Urinary bladder (tissue), 4 donors: ENCODE measurements at places on chromosomes 2 and 18. TPM values are rescaled to one million over a fixed set of nuclear protein-coding genes. Genes with fewer than 3 reads are reported as not detected.

GRCh38 chr18:37483221-37483971, 82.2 kb downstream of the CELF4 start:
- DNase-seq = no peak

- no peak for DNase-seq
These were observed 15.1 kb downstream of the DOCK10 start for GRCh38 chr2:225027061-225027762.

DNA sequence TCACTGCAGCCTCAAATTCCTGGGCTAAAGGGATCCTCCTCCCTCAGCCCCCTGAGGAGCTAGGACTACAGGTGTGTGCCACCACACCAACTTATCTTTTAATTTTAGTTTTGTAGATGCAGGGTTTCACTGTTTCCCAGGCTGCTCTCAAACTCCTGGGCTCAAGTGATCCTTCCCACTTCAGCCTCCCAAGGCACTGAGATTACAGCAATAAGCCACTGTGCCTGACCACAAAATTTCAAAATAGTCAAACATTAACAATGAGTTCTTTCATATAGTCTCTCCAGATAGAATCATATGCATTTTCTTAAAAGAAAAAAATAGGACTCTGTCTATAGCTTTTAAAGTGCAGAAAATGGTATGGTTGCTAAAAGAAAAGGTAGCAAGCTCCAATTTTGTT, 24.9 kb upstream of the PID1 start:
- no peak for DNase-seq

DNA sequence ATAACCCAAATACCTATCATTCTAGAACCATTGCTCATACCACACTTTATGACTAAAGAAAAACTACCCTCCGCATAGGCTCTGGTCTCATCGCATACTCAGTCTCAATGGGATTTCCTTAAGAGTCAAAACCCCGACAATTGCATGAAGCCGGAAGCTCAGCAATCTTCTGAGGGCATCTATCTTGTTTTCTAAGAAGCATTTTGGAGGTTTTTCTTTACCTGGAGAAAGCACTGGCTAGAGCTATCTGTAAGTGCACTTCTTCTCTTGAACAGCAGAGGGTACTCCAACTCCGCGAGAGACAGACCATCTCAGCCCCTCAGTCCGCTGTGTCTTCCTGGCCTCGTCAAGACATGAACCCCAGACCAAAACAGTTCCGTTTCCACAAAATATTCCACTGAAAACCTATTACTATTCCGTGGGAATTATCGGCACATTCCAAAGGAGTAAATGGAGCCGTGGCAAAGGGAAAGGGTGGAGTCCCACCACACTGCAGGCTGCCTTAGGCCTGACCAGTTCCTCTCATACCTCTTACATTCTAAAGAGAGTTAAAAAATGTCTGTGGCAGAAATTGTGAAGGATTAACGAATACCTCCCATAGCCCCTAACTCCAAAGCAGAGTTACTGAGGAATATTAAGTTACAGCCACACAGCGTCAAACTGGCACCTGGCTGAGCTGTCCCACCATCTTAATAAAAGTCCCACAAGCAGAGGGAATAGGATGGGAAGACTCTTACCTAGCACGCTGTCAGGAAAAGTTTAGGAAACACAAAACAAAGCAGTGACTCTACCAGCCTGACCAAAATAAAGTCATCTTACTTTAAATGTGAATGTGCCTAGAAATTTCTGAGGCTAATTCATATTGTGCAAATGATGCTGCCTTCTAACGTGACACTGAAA, 325.6 kb upstream of the VRK2 start:
- peak; percentile 13 for DNase-seq

DNA sequence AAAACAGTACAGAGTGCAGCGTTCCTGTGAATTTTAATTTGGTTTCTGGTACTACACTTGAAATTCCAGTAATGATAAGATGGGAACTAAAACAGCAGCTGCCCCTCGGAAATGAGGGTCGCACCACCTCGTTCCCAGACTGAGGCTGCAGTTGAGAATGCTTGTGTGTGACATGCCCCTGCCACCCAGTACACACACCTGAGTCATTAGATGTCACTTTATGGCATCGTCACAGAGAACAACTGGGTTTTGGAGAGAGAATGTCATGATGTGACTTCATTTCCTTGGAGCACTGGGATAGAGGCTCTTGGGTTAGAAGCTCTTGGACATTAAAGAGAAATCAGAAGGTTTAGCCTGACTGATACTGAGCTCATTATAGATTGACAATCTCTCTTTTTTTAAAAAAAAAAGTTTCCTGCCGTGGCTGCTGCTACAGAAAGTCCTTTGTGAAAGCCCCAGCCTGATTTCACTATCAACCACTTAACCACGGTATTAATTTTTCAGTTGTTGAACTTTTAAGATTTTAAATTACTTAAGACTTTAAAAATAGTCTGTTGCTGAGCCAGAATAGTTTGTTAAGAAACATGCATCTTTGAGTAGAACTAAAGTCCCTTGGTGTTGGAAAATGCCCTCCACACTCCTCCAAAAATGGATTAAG, 24.5 kb downstream of the BCL2L11 start:
- DNase-seq = no peak

- no peak for DNase-seq
These were observed 42.8 kb upstream of the SIGLEC15 start for GRCh38 chr18:45782662-45783061.

DNA sequence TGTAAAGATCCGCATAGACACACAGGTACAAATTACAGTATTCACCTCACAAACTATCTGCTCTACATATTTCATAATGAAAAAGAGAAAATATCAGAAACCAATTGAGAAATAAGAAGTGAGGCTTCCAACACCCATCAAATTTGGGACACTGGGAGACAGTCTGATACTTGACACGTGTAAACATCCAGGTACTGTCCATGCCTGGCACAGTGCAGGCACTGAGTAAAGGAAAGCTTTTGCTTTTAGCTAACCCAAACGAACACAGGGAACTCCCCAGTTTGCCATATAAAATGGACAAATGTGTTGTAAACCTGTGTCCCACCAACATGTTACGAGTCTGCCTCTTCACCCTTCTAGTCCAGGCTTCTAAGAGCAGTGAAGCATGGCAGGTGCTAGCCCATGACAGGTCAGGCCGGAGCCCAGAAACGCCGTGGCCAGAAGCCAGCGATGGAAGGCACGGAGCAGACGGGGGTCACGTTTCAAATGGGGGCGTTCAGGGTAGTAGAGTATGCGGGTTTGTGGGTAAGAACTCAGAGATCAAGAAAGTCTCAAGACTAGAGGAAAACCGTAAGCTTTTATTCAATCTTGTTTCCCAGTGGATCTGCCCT, 27.0 kb downstream of the CDH2 start:
- no peak for DNase-seq

DNA sequence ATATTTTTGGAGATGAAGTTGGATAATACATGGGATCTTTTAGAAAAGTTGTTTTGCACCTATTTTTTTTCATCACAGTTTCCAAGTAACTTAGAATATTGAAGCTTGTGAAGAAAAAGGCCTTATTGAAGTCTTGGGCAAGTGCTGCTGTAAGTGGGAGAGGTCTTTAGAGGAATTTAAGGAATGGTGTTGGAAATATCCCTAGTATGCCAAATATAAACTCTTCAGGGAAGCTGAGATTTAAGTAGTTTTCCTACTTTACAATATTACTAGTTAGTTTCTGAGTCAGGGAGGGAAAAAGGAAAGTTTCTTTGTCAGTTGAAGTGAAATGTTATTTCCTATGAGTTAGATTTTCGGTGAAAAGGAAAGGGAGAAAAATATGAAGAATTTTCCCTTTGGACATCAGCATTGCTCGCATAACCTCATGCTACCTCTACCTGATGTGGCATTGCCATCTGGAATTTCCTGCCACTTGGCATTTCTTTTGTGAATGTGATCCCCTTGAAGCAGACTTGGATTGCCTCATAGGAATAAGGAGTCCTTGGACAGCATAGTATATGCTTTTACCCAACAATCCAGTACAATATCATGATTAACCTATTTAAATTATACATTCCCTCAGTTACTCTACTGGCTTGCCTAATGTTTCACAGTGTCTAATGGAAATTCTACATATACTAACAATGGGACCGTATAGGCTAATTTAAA, 12.1 kb downstream of the PLEKHH2 start:
- no peak for DNase-seq

GRCh38 chr2:181255651-181256050, 201.5 kb upstream of the ITGA4 start:
- DNase-seq = no peak

The GCA gene
- total RNA-seq = 22.3 TPM

The HDLBP gene
- total RNA-seq = 588 TPM

The UGT1A3 gene
- total RNA-seq = 1.2 TPM

The KIF3C gene
- total RNA-seq = 5.4 TPM

The IGFBP5 gene
- total RNA-seq = 159 TPM

The RAB6D gene
- total RNA-seq = 0.21 TPM
